ENCODE measurements at places on chromosomes 3 and 15.

DNA sequence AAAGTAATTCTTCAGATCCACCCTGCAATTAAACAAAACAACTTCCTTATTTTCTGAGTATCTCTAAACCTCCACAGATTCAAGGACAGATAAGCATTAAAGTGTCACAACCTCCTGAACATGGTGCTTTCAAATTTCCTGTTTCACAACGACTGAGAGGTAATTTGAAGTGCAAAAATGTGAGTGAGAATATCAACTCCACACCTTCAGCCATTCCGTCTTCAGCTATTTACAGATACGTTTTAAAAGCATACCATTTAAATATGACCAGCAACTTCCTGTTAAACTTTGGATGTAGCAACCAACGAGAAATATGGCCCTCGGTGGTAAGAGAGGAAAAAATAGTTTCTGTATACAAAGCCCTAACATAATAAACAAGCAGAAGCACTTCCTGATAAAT, 32.1 kb upstream of the PCSK6 start:
- DNase-seq: no peak

DNA sequence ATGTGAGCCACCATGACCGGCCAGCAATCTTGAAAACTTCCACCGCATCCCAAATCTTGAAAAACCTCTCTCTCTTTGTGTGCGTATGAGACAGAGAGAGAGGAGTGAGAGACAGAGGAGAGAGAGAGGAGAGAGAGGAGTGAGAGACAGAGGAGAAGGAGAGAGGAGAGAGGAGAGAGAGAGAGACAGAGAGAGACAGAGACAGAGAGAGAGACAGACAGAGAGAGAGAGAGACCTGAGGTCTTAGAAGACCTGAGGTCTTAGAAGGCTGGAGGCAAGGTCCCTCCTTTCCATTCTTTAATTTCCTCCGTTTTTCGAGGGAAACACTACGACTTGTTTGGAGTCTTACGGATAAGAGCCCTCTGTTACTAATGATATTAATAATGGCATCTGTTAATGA, 39.5 kb downstream of the TMEM40 start:
- DNase-seq: no peak

GRCh38 chr3:33392703-33393125, 47.5 kb downstream of the UBP1 start:
- DNase-seq: peak; percentile 77

DNA sequence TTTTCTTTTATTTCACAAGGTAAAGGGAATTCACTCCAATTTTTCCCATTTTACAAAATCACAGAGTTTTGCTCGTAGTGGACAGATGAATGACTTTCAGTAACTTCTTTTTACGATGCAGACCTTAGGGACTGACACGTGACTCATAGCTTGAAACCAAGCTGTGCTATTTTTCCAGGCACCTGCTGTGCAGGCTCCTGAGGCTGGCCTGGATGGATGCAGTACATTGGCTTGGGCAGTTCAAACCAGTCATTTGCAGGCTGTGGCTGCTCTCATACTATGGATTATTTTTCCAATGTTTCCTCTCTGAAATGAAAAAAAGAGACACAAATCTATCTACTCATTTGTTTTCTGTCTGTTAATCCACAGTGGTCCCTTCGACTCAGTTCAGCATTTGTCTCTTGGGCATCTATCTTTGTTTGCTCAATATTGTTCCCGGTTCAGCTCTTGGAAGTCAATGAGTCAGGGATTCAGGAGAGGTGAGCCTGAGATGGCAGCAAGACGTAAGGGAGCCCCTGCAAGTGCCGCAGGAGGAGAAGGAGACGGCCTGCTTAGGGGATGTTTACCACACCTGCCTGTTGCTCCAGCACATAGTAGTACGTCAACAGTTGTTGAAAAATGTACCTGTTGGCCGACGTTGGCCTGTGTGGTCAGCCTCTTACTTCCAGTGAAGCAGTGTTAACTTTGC, 92.8 kb downstream of the SV2B start:
- DNase-seq: no peak

DNA sequence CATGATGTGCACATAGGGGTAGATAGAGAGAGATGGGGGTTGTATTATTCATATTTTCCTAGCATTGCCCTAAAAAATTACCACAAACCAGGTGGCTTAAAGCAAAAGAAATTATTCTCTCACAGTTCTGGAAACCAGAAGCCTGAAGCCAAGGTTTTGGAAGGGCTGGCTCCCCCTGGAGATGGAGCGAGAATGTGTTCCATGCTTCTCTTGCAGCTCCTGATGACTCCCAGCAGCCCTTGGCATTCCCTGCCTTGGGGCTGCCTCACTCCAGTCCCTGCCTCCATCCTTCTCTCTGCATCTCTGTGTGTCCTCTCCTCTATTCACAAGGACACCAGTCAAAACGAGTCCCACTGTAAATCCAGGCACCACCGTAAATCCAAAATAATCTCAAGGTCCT, 91.5 kb upstream of the FAM174B start:
- DNase-seq: no peak

GRCh38 chr15:90812171-90812957, 56.0 kb upstream of the FURIN start:
- no peak for DNase-seq

DNA sequence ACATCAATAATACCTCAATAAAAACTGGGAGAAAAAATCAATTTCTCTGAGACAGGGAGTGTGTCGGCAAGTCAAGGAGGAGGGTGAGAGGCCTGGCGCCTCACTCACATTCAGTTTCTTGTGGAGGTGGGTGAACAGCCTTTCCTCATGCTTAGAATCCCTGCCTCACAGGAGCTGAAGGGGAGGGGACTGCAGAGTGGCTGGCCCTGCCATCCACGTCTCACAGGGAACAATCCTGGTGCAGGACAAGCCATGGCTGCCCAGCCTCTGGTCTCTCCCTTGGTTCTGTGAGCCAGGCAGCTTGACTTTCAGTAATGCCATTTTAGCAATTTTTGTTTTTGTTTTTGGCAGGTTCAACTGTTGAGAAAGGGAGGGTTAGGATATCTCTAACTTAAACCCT, 126.5 kb upstream of the HACD2 start:
- DNase-seq: no peak

DNA sequence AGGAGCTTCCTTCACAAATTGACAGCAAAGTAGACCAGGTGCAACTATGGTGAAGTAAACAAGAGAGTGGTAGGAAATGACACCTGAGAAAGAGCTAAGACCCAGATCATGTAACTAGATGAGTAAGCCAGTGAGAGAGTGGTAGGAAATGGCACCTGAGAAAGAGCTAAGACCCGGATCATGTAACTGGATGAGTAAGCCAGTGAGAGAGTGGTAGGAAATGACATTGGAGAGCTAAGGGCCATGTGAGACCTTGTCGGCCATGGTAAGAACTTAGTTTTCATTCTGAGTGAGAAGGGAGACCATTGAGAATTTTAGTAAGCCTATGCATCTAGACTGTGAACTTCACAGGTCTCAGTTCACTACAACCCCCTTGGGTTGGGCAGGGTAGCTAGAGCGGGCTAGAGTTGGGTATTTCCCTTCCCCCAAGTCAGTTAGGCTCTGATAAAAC, 5.4 kb upstream of the SENP7 start:
- DNase-seq: peak; percentile 6

GRCh38 chr15:75989045-75989444, 23.2 kb downstream of the NRG4 start:
- no peak for DNase-seq

DNA sequence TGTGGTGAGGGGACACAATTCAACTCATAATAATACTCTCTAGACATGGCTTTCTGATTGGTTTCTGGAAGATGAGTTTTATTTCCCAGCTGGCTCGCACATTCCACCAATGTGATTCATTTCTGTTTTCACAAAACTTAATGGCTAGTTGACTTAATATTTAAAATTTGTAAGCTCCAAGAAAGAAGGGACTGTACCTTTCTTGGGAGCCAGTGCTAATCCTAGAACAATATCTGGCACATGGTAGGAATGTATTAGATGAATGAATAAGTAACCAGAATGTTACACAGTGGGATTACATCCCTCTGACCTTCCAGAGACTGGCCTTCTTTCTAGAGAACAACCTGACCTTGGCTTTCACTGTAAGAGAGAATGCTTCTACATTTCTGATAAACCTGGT, 262.8 kb downstream of the RORA start:
- no peak for DNase-seq

GRCh38 chr3:142595581-142595950, 627 bp upstream of the PLS1 start:
- peak; percentile 40 for DNase-seq

- no peak for DNase-seq
Measured at GRCh38 chr3:197269024-197269423, 29.4 kb downstream of the DLG1 start.

DNA sequence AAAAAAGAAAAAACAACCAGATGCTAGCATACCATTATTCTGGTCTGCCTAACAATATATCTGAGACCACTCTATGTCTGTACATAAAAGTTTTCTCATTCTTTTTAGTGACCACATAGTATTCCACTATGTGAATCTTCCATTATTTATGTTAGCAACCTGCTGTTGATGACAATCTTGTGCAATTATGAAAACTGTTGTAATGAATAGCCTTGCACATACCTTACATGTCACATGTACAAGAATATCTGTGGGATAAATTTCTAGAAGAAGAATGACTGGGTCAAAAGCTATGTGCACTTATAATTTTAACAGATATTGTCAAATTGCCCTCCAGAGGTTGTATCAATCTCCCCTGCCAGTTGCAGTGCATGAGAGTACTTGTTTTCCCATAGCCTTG, 62.5 kb downstream of the ARHGAP31 start:
- no peak for DNase-seq

GRCh38 chr3:23283625-23284024, 80.5 kb downstream of the UBE2E2 start:
- no peak for DNase-seq

DNA sequence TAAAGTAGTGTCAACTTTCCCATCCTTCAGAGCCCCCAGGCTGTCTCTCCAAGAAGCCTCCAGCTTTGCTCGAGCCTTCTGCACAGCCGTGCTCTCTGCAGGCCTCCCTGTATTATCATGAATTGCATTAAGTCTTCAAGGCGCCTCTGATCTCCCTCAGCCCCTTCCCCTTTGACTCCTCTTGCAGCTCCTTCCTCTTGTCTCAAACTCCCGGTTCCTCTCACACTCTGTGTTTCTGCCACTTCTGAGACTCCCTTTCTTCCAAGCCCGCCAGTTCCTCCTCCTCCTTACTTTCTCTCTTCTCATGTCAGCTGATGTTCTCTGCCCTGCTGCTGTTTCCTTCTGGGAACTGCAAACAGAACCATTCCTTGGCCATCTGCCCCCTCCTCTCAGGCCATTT, 418.8 kb downstream of the EPHB1 start:
- DNase-seq: no peak

GRCh38 chr15:30958219-30958618, 33.2 kb downstream of the MTMR10 start:
- no peak for DNase-seq

GRCh38 chr15:78749831-78750230, 61.4 kb downstream of the ADAMTS7 start:
- DNase-seq: no peak

GRCh38 chr3:162391301-162391700, 894.7 kb downstream of the OTOL1 start:
- peak; percentile 42 for DNase-seq

DNA sequence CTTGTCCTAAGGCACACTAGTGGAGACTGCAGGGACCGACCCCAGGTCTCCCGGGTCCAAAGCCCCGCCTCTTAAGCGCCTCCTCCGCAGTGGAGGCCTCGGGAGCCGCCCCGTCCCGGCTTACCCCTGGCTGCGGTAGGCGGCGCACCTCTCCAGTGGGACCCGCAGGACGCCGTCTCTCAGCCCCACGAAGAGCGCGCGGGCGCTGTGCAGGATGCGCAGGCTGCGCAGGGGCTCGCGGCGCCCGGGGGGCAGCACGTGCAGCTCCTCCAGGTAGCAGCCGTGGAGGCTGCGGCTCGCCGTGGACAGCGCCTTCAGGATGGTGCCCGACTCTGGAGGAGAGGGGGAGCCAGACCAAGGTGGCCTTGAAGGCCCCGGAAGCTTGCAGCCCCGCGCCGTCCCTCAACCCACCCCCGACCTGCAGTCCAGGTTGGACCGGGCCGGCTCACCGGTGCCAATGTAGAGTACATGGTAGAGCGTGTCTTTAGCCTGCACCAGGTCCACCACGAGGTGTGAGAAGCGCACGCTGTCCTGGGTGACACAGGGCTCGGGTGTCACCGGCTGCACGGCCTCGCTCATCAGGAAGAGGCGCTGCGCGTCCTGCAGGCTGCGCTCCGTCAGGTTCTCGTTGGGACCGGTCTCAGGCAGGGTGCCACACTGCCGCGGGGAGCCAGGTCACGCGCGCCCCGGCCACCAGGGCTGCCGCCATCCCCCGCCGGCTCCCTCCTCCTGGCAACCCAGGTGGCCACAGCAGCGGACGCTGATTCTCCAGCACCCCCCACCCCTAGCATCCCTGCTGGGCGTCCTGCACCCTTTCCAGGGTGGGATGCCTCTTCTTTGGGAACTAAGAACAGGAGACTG, 105.5 kb downstream of the SEMA5B start:
- peak; percentile 18 for DNase-seq

- no peak for DNase-seq
Measured at GRCh38 chr15:41928637-41929620, 35.1 kb upstream of the SPTBN5 start.

Data from A549 (cell line).